Activated CD4-positive, CD25-positive, alpha-beta regulatory T cell treated with anti-CD3 and anti-CD28 coated beads, Interleukin-2, amount 50 U/mL, for 16 hours (primary cell): ENCODE measurements at places on chromosomes 5 and 9.

DNA sequence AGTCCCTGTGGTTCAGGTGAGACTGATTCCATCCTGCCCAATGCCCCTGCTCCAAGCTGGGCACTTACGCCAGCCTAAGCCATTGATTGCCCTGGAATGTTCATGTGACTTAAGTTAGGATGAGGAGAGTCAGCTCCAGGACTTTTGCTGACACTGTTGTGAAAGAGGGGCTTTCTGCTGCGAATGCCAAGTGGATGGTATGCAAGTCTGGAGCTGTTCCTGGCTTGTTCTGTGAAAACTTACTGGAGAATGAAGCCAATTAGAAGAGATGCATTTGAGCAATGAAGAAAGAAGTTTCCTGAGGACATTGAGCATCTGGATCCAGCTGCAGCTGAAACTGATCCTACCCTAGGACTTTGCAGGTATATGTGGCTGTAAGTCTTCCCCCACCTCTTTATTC, 61.2 kb upstream of the ZFR start:
- no peak for DNase-seq

- DNase-seq = no peak
Observed at GRCh38 chr9:123832858-123833650, 96.9 kb downstream of the DENND1A start.

GRCh38 chr9:127494304-127494702, 43.0 kb downstream of the LRSAM1 start:
- no peak for DNase-seq

- DNase-seq = no peak
Observed at GRCh38 chr5:168991311-168991710, 309.6 kb downstream of the SLIT3 start.

GRCh38 chr9:103660830-103661229, 433.3 kb upstream of the SMC2 start:
- DNase-seq = no peak

- DNase-seq = no peak
Observed at GRCh38 chr5:82721087-82721410, 356.1 kb downstream of the TMEM167A start.

GRCh38 chr9:135065151-135065550, 22.3 kb upstream of the OLFM1 start:
- no peak for DNase-seq

GRCh38 chr5:148454576-148454975, 70.8 kb downstream of the FBXO38 start:
- no peak for DNase-seq

GRCh38 chr5:120055858-120056257, 408.2 kb upstream of the PRR16 start:
- no peak for DNase-seq

DNA sequence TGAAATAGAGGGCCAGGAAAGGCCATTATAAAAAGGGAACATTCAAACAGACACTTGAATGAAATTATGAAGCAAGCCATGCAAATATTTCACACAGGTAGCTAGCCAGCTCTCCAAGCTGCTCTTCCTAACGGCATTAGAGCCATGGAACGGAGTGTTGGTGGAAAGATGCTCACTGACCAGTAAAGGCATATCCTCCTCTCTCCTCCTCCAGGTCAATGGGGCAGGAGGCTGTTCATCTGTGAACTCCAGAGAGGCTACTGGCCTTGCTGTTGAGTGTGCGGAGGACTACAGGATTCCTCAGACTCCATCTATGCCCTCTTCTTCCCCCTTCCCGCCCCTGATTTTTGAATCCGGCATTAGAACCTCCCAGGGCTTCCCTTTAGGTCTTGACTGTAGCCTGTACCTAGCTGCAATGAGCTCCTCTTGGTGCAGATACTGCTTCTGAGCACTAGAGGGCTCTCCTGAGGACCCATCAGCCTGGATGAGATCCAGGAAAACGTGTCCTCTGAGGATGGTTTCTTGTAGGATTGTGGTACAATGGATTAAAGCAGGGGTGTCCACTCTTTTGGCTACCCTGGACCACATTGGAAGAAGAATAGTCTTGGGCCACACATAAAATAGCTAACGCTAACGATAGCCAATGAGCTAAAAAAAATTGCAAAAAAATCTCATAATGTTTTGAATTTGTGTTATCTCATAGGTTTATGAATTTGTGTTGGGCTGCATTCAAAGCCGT, 162.2 kb downstream of the SREK1 start:
- DNase-seq = no peak

DNA sequence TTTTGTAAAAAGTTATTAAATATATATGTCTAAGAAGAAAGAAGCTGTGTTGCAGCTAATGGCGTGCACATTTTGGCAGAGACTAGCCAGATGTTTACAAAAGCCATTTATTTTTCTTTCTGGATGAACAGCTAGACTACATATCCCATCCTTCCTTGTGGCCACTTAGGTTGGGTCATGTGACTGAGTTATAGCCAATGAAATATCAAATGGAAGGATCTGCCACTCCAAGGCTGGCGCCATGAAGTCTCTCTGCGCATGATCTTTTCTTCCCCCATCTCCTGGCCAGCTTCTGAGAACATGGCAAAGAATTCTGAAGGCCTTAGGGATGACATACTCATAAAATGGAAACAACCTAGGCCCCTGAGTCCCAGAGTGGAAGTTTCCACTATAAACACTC, 244.2 kb upstream of the DAB2 start:
- DNase-seq = no peak

- no peak for DNase-seq
Observed at GRCh38 chr5:54553659-54554207, 36.2 kb downstream of the SNX18 start.

DNA sequence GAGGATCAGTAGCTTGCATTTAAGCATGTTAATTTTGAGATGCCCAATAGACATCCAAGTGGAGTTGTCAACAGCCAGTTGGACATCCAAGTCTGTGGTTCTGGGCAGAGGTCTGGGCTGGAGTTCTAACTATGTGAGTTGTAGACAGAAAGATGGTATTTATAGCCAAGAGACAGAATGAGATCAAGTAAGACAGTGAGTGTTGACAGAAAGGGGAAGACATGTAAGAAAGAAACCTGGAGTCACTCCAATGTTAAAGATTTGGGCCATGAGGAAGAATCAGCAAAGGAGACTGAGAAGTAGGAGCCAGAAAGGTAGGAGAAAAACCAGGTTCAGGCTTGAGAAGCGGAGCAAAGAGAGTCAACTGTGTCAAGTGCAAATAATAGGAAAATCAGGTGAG, 95.5 kb upstream of the PUM3 start:
- DNase-seq = no peak

GRCh38 chr9:125659201-125659840, 47.7 kb downstream of the MAPKAP1 start:
- DNase-seq = no peak

DNA sequence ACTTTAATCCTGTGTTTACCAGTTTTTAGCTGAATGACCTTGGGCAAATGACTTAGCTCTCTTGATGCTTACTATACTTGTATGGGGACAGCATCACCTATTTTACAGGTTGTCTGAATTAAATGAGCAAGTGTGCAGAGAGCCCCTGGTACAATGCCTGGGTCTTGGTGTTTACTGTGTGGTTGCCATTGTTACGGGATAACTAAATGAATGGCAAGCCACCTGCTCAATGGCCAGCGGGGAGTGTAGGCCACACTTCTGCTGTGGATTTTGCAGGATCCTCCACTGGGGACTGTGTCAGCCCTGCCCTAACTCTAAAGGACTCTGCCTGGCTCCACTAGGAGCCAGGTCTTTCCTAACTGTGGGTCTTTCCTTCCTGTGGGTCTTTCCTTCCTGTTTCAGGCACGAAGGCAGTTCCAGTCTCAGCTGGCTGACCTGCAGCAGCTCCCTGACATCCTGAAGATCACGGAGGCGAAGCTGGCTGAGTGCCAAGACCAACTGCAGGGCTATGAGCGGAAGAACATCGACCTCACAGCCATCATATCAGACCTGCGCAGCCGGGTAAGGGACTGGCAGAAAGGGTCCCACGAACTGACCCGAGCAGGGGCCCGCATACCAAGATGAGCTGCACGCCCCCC, 10.3 kb upstream of the GLE1 start:
- no peak for DNase-seq

DNA sequence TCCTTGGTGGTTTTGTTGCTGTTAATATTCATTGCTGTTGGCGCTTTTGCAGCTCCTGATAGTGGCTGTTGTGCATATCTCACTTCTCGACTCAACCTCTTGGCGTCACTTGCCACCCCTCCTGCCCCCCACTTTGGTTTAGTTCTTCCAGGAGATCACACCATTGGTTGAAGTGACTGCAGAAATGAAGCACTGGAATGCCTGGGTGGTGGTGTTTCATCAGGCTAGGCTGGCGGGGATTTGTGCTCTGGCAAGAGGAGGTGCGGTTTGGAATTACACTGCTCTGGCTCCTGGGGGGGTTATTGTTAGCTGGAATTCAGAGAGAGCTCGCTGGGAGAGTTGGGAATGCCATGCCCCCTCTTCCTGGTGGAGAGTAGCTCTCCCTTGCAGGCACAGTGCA, 11.5 kb downstream of the PRRC2B start:
- DNase-seq = no peak

- no peak for DNase-seq
Observed at GRCh38 chr9:37543468-37543867, 32.7 kb downstream of the FBXO10 start.

GRCh38 chr5:82509762-82510161, 231.6 kb upstream of the RPS23 start:
- DNase-seq = no peak

DNA sequence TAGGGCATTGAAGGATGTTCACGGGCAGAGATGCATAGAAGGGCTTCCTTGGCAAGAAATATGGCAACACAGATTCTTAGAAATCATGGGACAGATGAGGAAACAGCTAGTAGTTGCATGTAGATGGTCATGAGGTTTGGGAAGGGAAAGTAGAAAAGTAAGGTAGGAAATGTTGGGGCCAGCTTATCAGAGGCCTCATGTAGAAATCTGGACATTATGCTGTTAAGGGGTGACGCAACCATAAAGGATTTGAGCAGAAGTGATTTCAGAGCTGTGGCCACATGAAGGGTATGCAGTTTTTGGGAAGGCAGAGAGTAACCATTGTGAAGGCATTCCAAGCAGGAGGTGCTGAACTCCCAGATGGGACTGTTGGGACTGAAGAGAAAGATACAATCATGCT, 224.0 kb downstream of the ARHGAP26 start:
- no peak for DNase-seq
